ENCODE measurements at places on chromosomes 3 and 15.

- no peak for DNase-seq
Observed at GRCh38 chr3:11618904-11619303, 24.8 kb downstream of the VGLL4 start.

DNA sequence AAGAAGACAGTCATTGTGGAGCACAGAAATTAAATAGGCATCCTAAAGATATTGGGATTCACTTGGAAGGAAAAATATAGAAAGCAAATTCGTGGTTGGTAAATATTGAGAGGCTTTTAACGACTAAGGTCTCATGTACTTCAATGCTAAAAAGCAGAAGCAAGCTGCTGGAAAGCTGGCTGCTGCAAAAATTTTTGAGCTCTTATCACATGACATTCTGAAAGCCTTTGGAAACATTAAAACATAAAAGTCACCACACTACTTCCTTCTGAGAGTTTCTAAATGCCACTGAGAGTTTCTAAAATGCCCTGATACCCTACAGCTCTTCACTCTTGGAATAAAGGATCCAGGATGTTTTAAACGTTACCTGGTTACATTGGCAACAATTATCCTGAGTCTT, 39.0 kb upstream of the CBLB start:
- DNase-seq: no peak

- no peak for DNase-seq
Observed at GRCh38 chr15:97837896-97838295, 122.6 kb upstream of the ARRDC4 start.

- DNase-seq: no peak
Observed at GRCh38 chr3:170585937-170586310, at the start of gene SLC7A14. SLC7A14 (minus strand) TSS chr3:170586075; CDS start chr3:170526936, 59,139 bp downstream.

DNA sequence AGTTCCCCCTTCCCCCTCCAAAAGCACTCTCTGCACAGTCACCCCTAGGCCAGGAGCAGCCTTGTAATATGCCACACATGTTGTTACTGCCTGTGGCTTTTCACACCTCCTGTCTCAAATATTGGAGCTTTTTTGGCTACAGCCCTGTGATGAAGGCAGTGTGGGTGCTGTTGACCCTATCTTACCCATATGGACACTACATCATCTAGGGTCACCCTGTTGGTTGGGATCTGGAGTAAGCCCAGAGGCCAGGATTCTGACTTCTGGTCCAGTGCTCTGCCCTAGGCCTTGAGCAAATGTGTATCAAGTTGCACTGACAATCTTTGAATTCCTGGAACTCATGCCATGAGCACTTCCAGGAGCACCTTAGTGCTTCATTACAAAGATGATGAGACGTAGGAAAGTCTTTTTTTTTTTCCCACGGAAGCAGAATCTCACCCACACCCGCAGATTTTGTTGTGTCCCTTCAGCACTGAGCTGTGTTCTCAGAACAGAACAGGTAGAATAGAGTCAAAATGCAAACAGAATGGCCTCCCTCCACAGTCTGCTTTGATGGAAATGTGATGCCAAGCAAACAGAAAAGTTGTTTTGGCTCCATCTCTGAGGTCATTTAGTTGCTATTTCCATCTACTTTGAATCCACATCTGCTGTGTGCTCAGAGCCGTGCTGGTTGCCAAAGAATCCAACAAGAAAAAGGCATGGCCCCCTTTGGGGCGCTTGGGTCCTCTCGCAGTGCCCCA, 49.6 kb downstream of the SMAD3 start:
- DNase-seq: no peak

- no peak for DNase-seq
Observed at GRCh38 chr15:33124279-33124678, 70.2 kb downstream of the FMN1 start.

GRCh38 chr3:9036404-9037131, 73.3 kb upstream of the RAD18 start:
- no peak for DNase-seq

DNA sequence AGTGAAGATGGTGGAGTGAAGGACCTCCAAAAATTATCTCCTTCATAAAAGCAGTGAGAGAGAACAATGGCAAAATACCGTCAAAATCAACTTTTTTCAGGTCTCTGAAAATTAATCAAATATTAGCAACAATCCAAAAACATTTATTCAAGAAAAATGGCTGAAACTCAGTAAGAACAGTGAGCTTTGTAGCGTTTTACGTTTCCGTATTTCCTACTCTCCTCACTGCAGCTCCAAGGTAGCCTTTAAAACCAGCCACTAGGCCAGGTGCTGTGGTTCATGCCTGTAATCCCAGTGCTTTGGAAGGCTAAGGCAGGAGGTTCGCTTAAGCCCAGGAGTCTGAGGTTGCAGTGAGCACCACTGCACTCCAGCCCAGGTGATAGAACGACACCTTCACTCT, 38.5 kb downstream of the ATP10A start:
- no peak for DNase-seq

DNA sequence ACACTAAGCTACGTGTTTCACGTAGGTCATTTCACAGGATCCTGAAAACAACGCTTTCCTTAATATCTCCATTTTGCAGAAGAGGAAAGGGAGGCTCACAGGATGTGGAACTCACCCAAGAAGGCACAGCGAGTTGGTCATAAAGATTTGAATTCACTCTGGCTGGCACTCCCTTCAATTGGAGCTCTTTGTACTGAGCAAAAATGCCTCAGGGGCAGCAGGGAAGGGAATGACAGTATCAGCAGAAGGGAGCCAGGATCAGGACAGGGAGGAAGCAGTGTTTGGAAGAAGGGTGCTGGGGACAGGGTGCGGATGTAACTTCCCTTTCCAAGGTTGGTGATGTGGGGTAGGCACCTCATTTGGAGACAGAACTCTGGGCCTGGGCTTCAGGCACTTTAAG, 1.1 kb upstream of the ST6GAL1 start:
- no peak for DNase-seq

DNA sequence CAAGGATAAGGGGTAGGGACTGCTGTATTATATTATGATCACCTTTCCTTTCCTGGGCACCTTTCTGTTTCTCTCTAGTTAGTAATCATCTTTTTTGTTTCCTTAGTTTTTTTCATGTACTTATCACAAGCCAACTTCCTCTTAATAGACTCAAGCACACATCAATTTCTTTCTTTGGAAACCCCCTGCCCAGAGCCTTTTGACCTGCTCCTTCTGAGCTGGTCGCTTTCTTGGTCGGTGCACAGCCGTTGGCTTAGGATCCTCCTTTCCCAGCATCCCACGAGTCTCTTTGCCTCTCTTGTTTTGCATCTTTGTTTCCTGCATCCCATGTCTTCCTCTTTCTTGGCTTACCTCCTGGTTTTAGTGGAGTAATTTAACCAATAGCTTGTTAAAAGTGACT, 26.9 kb downstream of the GASK1A start:
- DNase-seq: no peak

GRCh38 chr3:124814620-124815421, 72.3 kb downstream of the ITGB5 start:
- no peak for DNase-seq

- no peak for DNase-seq
Observed at GRCh38 chr15:88049506-88049905, 207.0 kb downstream of the NTRK3 start.

- DNase-seq: no peak
Observed at GRCh38 chr3:52005571-52005986, 9.9 kb upstream of the RPL29 start.

DNA sequence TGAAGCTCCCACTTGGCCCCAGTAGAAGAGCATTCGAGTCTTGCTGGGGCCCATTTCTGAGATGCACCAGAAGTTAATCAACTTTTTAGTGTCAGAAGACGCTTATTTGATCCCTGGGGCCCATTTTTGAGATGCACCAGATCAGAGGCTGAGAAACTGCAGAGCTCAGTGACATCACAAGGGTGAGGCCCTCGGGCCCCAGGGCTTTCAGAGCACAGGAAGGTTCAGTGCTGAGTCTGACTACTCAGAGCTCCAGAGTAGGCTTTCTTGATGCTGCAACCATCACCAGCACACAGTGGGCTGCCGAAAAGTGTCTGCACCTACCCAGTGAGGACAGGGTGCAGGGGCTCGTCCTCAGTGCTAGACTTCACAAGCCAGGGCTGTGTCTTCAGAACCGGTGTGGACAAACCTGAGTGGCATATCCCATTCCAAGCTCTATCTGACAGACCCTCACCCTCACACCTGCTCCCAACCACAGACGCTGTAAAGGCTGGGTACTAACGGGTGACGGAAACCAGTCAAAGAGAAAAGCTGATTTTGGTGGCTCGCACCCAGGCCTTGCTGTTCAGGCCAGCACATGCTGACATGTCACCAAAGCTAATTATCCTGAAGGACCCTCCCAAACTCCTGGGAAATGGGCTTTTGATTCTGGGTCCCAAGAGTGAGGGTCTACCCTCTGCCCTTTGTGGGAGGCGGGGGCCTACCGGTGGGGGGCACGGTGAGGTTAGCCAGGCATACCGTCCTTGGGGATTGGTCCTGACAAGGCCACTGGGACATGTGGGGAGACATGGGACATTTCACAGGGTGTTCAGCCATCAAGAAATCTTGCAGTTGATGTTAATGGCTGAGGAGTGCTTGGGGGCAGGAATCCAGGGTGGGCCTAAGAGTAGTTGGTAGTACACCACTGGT, 83.0 kb downstream of the PDCD6IP start:
- DNase-seq: no peak

- DNase-seq: no peak
Observed at GRCh38 chr3:29802057-29802456, 521.2 kb downstream of the RBMS3 start.

DNA sequence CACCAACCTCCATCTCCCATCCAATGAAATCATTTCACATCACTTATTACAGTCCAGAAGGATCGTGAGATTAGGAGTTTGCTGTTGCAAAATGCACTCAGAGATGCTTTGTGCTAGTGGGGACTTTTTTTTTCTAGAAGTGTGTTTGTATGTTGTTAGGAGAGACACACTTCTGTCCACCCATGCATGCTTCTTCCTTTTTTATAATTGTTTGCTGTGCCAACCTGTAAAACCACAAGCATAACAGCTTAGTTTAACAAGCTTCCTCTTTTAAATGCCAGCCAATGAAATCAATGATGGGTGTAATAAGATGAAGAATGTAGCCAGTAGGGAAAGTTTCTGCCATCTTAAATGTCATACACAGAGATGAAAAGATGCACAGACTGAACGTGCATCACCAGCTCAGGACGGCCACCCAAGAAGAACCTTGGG, 305.6 kb upstream of the STT3B start:
- no peak for DNase-seq

- DNase-seq: no peak
Observed at GRCh38 chr15:88976656-88977055, 63.5 kb upstream of the MFGE8 start.

DNA sequence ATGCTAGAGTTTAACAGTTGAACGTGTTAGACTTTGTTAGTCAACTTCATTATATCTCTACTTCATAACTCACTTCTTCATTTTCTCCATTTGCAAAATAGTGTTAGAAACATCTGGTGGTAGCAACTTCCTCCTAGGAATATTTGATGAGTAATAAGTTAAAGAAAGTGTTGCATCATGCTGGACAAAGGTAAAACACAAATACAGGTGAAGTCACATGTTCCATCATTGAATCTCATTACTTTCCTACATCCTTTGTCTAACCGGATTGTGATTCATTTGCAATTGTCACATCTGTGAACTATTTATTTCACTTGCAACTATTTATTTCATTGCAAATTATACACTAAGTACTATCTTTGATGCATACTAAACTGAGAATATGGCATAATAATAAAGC, 186.5 kb downstream of the TUSC7 start:
- no peak for DNase-seq

DNA sequence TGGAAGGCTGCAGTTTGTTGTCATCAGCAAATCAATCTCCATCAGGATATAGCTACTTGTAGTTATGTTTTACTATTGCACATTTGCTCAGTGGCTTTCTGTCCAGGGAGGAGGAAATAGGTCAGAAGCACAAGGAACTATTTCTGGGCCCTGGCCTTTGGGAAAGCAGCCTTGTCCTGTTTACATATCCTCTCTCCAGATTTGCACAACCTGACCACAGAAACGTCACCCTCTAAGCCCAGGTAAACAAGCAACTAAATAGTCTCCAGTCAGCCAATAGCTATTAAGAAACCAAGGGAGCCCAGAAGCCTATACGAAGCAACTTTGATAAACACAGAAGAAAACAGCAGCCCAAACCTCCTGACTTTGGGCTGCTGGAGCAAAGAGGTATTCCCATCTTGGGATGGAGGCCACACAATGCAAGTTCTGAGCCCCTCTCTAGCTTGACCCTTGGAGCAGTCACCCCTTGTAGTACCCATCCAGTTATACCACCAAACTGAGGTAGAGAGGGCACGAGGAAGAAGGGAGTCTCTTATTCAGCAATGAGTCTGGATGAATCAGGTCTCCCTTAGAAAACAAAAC, 2.3 kb upstream of the FEM1B start:
- no peak for DNase-seq
